MG63 (cell line): ENCODE measurements at places on chromosomes 16 and 17. TPM values are rescaled to one million over a fixed set of nuclear protein-coding genes. Genes with fewer than 3 reads are reported as not detected.

- DNase-seq, result peak; percentile 33
Measured at GRCh38 chr17:33291248-33292200, 1.6 kb downstream of the ASIC2 start.

DNA sequence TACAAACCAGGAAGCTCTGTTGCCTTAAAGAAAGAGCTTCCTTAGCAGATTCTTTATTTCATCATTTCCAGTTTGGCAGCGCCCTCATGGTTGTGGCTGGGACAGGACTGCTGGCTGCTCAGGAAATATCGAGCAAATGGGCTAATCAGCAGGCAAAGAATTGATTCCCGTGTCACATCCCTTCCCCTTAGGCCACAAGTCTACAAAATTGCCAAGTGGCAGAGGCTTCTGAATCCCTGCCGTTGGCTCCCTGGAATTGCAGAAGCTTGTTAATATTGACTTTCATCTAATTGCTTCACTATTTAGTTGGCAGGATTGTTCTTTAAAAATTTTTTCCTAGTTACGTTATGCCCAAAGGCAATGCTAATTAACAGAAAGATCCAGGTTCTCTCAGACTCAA is 456.3 kb upstream of the ERCC4 start:
- DNase-seq, result no peak

DNA sequence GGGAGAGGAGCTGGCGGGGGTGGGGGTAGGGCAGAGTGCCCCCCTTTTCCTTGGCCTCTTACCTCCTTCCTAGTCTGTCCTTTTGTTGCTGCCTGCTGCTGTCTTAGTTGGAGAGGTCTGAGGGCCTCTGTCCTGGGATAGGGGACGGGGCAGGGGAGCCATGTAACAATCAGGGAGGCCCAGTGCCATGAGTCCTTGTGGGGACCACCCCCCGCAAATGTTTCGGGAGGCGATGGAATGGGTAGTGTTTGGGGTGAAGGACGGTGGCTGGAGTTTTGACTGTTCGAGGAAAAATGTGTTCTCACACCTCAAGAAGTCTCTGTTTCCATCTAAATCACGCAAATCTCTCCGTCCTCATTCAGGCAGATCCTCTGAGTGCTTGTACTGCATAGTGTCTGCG is 99.0 kb downstream of the OR1D5 start:
- DNase-seq, result no peak

GRCh38 chr16:48057048-48057447 is 98.7 kb downstream of the ABCC12 start:
- DNase-seq, result no peak

DNA sequence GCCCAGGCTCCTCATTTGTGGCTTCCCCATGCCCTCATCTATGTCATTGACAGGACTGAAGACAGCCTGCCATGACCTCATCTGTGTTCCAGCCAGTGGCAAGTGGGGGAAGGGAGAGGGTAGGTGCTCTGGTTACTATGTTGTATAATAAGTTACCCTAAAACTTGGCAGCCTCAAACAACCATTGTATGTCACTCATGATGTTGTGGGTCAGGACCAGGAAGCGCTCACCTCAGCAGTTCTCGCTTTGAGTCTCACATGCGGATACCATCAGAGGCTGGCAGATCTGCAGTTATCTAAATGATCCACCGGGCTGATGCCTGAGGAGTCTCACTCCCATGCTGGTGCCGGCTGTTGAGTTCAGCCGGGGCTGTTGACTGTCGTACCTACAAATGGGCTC is 89.0 kb upstream of the TMEM97 start:
- DNase-seq, result no peak

MSI2 gene
- total RNA-seq, result 2.8 and 6.3 TPM in 2 replicates

GRCh38 chr17:1228781-1229348 is 41.4 kb upstream of the BHLHA9 start:
- DNase-seq, result no peak

FADS6 gene
- total RNA-seq, result not detected in 2 replicates

AIPL1 gene
- not detected in 2 replicates for total RNA-seq

GRCh38 chr17:43753493-43754129 is 5.0 kb downstream of the SOST start:
- no peak for DNase-seq

PPL gene
- 0.07 and 0.36 TPM in 2 replicates for total RNA-seq

MYH2 gene
- 0.23 and 0.49 TPM in 2 replicates for total RNA-seq

DNA sequence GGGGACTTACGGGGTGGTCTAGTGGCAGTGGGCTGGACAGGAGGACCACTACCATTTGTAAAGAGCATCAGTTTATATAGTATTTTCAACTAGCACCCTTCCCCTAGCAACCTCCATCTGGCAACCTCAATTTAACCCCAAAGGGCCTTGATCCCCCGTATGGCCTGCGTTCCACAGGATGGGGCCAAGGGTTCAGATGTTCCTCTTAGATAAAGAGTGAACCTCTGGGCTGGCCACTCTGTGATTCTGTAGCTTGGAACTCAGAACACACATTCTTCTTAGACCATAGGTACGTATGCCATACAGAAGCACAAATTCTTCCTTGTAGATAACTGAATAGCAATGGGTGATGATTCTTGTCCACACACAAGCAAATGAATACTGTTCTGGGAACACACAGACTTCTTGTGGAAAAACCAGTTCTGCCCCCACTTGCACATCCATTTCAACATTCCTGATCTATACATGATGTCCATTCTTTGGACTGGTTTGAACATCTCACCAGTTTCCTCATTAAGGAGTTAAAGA is 1.9 kb upstream of the GGA2 start:
- DNase-seq, result no peak

- peak; percentile 100 for DNase-seq
Measured at GRCh38 chr16:9090960-9091866, at the start of gene HAPSTR1. TSS of gene HAPSTR1 (plus strand) at chr16:9091644. CDS start at chr16:9092045, 401 bp downstream.

- DNase-seq, result no peak
Measured at GRCh38 chr17:4405038-4405669, 28.6 kb upstream of the SPNS3 start.

MYH13 gene
- total RNA-seq, result 0.03 TPM in 1 of 2 replicates, not detected in the other

EME2 gene
- total RNA-seq, result 3.3 and 6.6 TPM in 2 replicates

- no peak for DNase-seq
Measured at GRCh38 chr17:5361426-5361825, 58.0 kb downstream of the NUP88 start.

DPEP3 gene
- not detected in 2 replicates for total RNA-seq

GRCh38 chr17:9037736-9038135 is 16.4 kb downstream of the NTN1 start:
- no peak for DNase-seq

DNA sequence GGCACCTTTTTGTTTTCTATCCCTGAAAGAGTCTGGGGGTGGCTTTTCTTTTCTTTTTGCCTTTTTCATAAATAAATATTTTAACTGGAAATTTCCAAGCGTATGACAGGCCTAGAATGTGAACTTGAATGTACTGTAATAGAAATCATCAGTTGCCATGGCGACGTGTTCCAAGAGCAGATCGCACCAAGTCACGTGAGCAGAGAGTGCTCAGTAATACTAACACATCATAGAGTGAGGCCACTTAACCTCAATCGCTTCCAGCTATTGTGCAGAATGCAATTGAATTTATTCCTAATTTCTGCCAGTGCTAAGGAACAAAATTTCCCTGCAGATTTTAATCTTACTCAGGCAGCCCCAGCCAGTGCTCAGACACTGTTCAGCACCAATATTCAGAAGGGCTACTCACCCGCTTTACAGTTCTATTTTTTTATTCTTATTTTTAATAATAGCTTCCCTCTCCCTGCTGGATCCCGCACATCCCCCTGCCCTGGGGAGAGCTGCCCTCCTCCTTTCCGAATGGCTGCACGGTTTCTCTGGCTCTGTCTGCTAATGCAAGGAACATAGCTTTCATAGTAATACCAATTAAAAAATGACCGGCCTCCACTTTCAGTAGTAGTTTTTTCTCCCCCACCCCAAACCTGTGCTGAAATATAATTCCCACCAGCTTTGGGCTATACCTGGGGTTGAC is 26.2 kb upstream of the PMFBP1 start:
- DNase-seq, result no peak

HOXB1 gene
- not detected in 2 replicates for total RNA-seq

KLHL10 gene
- not detected in 2 replicates for total RNA-seq

CCDC92B gene
- not detected in 2 replicates for total RNA-seq

- DNase-seq, result peak; percentile 24
Measured at GRCh38 chr17:32323811-32324491, 18.0 kb downstream of the C17orf75 start.

GRCh38 chr16:5653041-5653440 is 555.4 kb upstream of the EEF2KMT start:
- no peak for DNase-seq

- no peak for DNase-seq
Measured at GRCh38 chr16:19549673-19550072, 5.8 kb upstream of the VPS35L start.

GRCh38 chr16:84628226-84628731 is 10.4 kb upstream of the COTL1 start:
- DNase-seq, result no peak

DNA sequence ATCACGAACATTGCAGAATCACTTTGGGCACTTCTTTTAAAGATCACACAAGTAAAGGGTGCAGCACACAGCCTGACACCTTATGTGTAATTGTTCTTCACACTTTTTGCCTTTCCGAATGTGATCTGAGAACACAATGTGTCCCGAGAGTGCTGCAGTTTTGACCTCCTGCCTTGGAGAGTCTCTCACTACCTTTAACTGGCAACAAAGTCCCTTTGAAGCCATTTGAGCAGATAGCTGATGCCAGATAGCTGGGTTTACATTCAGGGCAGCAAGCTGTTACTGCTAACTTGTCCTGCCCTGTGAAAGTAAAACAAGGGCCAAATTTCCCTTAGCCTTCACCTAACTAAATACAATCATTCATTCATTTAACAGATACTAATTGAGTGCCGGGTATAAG is 411.0 kb upstream of the DYNLRB2 start:
- no peak for DNase-seq

GRCh38 chr17:67559381-67559966 is 158.3 kb upstream of the NOL11 start:
- DNase-seq, result no peak

- DNase-seq, result peak; percentile 80
Measured at GRCh38 chr17:46962374-46962790, 16.7 kb downstream of the RPRML start.

LPO gene
- total RNA-seq, result not detected in 2 replicates

DNA sequence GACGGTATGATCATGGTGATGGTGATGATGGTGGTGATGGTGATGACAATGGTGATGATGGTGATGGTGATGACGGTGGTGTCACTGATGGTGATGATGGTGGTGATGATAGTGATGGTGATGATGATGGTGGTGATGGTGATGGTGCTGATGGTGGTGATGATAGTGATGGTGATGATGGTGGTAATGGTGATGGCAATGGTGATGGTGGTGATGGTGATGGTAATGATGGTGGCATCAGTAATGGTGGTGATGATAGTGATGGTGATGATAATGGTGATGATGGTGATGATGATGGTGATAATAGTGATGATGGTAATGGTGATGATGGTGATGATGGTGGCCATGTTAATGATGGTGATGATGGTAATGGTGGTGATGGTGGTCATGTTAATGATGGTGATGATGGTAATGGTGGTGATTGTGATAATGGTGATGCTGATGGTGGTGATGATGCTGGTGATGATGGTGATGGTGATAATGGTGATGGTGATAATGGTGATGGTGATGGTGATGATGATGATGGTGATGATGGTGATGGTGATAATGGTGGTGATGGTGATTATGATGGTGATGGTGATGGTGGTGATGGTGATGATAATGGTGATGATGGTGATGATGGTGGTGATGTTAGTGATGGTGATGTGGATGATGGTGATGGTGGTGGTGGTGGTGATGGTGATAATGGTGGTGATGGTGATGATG is 107.2 kb downstream of the C16orf95 start:
- no peak for DNase-seq

COTL1 gene
- 172 and 175 TPM in 2 replicates for total RNA-seq

GRCh38 chr17:17350491-17351355 is 47.5 kb downstream of the NT5M start:
- DNase-seq, result peak; percentile 13

ABCC11 gene
- not detected in 2 replicates for total RNA-seq

DNA sequence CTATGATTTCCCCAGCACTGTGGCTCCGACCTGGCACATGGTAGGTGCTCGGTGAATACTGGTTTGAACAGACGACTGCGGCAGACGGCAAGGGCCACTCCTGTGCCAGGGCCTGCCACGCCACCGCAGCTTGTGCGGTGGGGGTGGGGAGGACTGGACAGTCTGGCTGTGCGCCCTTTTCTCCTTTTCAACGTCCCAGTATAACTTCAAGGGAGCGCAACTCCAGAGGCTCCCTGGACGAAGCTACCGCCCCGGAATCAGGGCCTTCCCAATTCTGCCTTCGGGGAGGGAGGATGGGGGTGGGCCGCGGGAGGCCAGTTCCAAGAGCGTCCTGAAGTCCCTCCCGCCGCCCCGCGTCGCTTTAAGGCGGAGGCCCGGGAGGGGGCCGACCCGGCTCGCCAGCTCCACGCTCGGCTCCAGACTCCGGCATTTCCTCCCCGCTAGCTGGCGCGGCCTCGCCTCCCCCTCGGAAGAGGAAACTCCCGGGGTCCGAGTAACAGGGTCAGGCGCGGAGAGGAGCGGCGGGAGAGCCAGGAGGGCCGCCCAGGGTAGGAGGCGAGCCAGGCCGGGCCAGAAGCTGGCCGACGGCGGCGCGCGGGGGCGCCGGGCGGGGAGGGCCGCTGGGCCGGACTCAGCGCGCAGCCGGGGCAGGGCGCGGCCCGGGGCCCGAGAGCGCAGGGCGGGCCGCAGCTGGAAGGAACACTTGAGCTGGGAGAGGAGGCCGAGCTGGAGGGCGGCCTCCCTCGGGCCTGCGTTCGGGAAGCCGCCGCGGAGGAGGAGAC is at the start of gene ITPRIPL2:
Gene ITPRIPL2 (plus strand): TSS at position 388 of the 782 bp plus-strand sequence. CDS start 498 bp downstream, outside the sequence.
- peak; percentile 96 for DNase-seq

DNA sequence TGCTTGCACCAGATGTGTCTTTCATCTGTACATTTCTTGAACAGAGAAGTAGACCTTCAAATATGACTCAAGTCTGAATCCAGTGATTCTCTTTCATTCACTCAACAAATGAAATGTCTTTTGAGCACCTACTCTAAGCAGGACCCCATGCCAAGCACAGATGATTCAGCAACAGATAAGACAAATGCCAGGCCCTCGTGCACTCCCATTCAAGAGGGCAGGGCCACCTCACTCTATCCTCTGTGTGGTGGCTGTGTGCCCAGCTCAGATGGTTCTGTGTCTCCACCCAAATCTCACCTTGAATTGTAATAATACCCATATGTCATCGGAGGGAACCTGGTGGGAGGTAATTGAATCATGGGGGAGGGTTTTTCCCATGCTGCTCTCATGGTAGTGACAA is 74.1 kb upstream of the NKD1 start:
- no peak for DNase-seq
